Daoy (cell line): ENCODE measurements at places on chromosomes 1 and 21. TPM values are rescaled to one million over a fixed set of nuclear protein-coding genes. Genes with fewer than 3 reads are reported as not detected.

GRCh38 chr1:95002540-95003432, 70.0 kb downstream of the ALG14 start:
- DNase-seq = peak; percentile 53

- no peak for DNase-seq
Observed at GRCh38 chr1:170887726-170888125, 47.6 kb upstream of the MROH9 start.

DNA sequence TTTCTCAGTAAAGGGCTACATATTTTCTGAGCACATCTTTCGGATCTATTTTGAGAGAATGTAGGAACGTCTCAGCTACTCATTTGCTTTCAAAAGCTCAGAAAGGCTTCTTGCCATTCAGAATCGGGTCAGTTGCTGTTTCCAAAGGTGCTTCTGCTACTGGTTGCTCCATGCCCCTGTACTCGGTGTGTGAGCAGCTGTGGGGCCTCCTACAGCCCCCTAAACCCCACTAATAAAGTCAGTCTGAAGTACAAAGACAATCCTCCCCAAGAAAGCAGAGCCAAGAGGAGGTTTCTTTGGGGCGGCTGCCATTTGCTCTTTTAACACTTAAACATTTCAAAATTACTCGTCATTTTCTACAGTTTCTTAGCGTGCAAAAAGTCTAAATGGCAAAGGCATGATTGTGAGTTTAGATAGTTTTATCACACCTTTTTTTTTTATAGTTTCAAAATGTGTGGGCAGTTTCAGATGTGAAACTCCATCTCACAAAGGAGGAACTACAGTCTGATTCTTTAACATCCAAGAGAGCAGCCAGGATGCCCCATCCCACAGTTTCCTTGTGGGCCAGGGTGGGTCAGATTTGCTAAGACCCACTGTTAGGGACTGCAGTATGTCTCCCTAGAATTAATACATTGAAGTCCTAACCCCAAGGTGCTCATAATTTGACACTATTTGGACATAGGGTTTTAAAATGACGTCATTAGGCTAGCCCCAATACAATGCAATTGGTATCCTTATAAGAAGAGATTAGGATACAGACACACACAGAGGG, 4.1 kb downstream of the RUNX1 start:
- no peak for DNase-seq

UMODL1 gene
- 0.24 and 0.80 TPM in 2 replicates for total RNA-seq

DNA sequence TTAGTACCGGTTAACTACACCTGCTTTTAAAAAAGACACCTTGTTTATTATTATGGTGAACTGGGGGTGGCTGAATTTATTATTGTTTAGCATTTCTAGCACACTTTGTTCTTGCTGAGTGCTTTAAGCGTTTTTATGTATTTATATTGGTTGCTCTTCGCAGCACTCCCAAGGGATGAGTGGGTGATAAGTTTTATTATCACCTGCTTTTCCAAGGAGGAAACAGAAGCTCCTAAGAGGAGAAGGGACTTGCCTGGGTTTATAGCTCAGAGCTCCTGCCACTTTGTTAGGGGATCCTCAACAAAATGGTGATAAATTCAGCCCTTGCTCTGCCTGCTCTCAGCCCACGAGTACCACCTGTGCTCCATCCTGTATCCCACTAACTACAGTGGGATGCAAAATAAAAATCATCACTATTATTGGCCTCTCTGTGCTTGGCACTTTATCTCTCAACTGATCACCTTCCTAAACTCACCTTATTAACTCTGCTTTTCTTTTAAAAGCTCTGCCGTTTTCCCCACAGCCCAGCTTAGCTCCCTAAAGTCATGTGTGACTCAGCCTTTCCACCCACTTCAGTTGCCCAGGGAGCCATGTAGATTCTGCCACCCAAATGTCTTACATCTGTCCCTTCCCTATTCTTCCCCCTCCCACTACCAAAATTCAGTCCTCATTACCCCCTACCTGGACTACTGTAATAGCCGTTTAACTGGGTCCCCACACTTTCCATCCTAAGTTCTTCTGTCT, 44.5 kb downstream of the BCL9 start:
- peak; percentile 5 for DNase-seq

DNA sequence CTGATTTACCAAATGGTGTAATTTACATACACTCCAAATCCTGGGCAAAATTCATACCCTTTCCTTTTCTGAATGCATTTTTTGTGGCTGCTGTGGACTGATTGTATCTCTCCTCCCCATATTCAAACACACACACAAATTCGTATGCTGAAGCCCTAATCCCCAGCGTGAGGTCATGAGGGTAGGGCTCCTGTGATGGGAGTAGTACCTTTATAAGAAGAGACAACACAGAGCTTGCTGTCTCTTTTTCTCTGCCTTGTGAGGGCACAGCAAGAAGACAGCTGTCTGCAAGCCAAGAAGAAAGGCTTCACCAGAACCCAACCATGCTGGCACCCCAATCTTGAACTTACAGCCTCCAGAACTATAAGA, 24.4 kb downstream of the DUSP10 start:
- DNase-seq = no peak

CHI3L1 gene
- not detected in 2 replicates for total RNA-seq
